ENCODE measurements at places on chromosomes 13 and 19. TPM values are rescaled to one million over a fixed set of nuclear protein-coding genes. Genes with fewer than 3 reads are reported as not detected.
A peak's percentile ranks its signal among the peaks of the same experiment; 100 is the strongest.

- ATAC-seq, result no peak
Measured at GRCh38 chr19:29578349-29578748, 27.7 kb upstream of the POP4 start.

- ATAC-seq, result no peak
Measured at GRCh38 chr19:2661615-2662014, 40.9 kb downstream of the GNG7 start.

DNAJB1 gene
- total RNA-seq, result 71.5 TPM

ZNF580 gene
- total RNA-seq, result 40.3 TPM

DNA sequence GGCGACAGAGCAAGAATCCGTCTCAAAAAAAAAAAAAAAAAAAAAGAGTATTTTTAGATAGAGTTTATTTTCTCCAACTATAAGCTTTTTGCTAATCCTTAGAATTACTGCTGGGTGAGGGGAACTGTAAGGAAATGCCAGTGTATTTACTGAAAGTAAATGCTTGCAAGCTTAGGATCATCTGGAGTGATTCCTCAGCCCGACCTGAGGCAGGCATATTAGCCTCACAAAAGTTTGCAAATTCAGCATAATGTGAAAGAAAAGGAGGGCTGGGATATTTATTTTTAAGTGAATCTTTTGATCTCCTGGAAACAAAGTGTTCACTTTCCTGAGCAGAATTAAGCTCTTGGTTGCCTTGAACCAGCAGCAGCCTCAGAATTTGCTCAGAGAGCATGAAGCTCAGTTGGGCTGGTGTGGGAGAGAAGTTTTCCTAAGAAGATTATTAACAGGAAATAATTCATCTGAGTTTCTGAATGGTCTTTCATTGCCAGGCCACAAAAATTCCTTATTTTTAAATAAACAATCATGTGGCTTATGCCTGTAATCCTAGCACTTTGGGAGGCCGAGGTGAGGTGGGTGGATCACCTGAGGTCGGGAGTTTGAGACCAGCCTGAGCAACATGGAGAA lies 24.7 kb upstream of the SPATA13 start:
- no peak for ATAC-seq

- ATAC-seq, result no peak
Measured at GRCh38 chr13:91355826-91356710, 8.6 kb downstream of the MIR17HG start.

SELENOV gene
- total RNA-seq, result not detected

DNA sequence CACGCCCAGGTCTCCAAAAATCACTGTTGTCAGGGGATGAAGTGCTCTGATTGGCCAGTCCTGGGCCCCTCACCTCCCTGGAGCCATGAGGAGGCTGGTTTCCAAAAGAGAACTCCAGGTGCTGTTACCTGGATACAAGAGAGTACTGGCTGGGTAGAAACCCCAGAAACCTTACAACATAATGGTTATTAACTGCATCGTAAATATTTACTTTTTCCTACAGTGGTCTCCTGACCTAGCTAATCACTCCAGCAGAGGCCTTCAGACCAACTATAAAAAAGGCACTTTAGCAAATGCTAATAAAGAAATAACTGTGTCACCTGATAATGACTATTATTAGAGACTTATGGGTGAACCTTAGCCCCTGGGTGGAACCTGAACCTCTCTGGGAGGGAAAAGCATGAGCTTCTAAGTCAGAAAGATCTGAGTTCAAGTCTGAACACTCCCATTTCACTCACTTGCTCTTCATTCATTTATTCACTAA lies 1.5 kb upstream of the IGSF23 start:
- ATAC-seq, result no peak

- ATAC-seq, result no peak
Measured at GRCh38 chr13:98778749-98779148, 26.3 kb upstream of the SLC15A1 start.

CLEC4M gene
- not detected for total RNA-seq

GRCh38 chr13:33207615-33207961 lies 78.0 kb downstream of the STARD13 start:
- ATAC-seq, result peak; percentile 63

ARHGAP33 gene
- 3.1 TPM for total RNA-seq

DNA sequence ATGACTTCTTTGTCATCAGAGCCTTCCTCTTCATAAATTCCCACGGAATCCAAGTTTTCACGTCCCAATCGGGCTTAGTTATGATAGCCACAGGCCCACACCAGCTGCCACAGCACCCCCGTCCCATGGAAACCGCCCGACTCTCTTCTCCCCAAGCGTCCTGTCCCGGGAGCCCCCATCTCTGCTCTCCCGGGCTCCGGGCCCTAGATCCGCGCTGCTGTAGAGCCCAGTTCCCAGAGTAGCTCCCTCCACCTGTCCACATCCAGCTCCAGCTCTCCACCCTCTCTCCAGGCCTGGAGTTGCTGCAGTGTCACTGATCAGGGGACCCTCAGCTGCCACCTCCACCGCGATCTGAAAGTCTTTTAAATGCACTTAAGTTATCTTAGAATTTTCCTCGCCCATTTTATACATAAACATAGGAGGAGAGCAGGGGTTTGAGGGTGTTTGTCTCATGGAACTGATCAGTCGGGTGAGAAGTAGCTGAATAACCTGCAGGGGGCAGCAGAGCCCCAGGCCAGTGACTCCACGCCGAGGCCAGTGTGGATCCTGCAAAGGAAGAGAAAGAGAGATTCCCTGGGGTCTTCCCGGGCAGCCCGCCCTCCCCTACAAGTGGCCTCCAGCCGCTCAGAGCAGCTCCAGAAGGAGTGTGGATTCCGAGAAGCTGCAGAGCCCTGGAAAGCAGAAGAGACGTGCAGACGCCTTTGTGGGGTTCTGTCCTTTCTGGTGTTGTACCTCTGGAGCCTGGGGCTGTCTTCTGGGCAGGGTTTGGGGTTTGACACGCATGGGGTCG lies 1.1 kb upstream of the ZNF763 start:
- ATAC-seq, result peak; percentile 64

All from gastroesophageal sphincter (tissue), 4 donors.